ENCODE measurements at places on chromosomes 2 and 18. TPM values are rescaled to one million over a fixed set of nuclear protein-coding genes. Genes with fewer than 3 reads are reported as not detected.

DNA sequence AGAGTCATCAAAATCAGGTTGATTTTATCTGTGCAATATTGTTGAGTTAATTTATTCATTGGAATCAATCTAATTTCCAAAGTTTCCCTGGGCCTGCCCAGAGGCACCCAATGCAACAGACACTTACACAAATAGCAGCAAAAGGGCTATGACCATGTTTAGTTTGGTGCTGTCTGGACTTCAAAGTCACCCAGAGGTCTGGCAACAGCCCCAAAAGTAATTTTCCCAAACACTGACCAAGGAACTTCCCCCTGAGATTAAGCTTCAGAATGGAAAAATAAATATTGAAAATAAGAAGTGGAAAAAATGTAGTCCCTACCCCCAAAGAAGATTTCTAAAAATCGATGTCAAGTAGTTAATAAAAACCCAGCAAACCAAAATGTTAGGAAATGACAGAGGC is 70.9 kb upstream of the RNF152 start:
- DNase-seq = no peak

DNA sequence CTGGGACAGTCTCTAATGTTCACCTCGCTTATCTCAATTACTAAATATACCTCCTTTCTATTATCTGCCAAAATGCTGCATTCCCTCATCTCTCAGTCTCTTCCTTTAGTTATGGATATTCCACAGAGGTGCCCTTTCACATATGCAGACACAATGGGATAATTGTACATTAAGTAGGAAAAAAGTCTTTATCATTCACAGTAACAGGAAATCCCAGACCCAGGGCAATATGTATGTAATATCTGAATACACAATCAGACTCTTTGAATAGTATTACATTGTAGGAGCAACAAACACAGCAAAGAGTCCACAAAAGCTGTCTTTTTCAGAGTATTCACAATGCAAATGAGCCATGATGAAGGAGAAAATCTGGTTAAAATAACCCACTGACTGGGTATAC is 1399.0 kb upstream of the ZEB2 start:
- DNase-seq = no peak

DNA sequence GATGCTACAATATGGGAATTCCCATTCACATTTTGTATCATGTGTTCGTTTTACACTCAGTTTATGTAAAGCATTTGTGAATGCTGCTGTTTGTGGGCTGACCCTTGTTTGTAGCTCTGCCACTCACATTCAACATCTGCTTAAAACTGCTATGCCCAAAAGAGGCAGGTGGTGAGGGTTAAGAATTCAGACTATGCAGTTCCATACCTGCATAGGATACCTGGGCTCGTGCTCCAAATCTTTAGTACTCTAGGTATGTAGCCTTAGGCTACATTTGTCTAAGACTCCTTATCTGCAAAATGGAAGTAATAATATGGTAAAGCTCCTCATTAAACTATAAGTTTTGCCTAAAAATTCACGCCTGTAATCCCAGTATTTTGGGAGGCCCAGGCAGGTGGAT is 199.5 kb downstream of the GPD2 start:
- DNase-seq = no peak

- no peak for DNase-seq
These were observed 45.3 kb upstream of the AP1S3 start for GRCh38 chr2:223882715-223883114.

GCG gene
- not detected for polyA plus RNA-seq

KCNJ3 gene
- polyA plus RNA-seq = 9.9 TPM

- no peak for DNase-seq
These were observed 32.2 kb downstream of the FN1 start for GRCh38 chr2:215403441-215404347.

UGT1A4 gene
- polyA plus RNA-seq = 0.84 TPM

SCN1A gene
- not detected for polyA plus RNA-seq

GRCh38 chr18:41719808-41720207 is 235.2 kb upstream of the PIK3C3 start:
- no peak for DNase-seq

DNA sequence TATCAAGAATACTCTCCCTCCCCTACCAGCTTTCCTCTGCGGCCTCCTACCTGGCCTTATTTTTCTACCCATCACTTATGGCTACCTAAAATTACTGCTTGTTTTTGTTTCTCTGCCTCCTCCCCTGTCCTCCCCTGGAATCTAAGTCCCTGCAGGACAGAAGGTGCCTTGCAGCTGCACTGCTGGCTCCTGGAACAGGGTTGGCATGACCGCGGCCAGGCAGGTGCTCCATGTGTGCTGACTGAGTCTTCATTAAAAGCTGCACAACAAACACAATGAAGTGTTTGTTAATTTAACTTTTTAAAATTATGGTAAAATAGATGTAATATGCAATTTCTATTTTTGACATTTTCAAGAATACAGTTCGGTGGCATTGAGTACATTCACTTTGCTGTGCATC is 171.9 kb upstream of the FHL2 start:
- DNase-seq = no peak

DNA sequence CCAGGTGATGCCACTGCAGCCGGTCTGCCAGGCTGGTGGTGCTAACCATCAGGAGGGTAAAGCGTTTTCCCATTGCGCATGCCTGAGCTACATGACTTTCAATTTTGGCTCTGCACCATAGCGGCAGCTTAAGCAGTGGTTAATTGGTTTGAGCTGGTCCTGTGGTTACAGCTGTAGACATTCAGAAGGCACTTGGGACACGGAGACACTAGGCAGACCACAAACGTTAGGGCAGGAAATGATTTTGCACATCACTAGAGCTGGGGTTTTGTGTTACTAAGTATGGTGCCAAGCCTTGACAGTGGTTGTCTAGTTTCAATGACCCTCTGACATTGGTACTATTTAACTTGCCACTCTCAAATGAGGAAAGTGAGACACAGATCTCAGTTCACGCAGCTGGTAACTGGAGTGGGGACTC is 28.9 kb upstream of the CNOT11 start:
- peak; percentile 24 for DNase-seq

LCT gene
- 0.19 TPM for polyA plus RNA-seq

HOXD10 gene
- 28.2 TPM for polyA plus RNA-seq

DNA sequence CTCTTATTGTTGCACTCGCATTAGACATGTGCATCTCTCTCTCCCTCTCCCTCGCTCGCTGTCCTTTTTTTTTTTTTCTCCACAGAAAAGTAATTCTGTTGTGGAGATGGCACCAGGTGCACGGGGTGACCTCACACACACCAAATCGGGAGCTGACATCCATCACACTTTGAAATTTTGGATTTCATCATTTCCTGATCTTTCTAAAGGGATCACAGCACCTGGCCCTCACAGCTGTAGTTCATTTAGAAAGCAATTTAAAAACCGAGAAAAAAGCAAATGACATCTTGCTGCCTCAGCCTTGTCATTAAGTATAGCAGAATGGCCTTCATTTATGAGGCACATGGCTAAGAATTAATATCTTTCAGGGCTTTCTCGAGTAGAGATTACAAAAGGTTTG is 717.2 kb downstream of the RNF144A start:
- DNase-seq = no peak

DNA sequence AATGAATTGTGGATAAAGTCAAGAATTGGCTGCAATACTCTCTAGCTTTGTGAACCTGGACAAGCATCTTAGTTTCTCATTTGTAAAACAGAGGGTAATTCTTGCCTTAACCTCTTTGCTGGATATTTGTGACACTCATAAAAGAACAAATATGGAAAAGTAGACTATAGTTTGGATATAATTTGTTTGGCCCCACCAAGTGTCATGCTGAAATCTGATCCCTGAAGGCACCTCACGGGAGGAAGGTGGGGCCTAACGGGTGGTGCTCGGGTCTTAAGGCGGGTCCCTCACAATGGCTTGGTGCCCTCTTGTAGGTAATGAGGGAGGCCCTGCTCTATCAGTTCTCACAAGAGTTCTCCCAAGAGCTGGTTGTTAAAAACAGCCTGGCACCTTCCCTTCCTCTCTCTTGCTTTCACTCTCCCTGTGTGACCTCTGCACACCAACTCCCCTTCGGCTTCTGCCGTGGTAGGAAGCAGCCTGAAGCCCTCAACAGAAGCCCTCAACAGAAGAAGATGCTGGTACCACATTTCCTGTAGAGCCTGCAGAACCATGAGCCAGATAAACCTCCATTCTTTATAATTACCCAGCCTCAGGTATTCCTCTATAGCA is 37.4 kb downstream of the ARL4C start:
- no peak for DNase-seq

- DNase-seq = no peak
These were observed 13.0 kb downstream of the SIX3 start for GRCh38 chr2:44954447-44954888.

DNA sequence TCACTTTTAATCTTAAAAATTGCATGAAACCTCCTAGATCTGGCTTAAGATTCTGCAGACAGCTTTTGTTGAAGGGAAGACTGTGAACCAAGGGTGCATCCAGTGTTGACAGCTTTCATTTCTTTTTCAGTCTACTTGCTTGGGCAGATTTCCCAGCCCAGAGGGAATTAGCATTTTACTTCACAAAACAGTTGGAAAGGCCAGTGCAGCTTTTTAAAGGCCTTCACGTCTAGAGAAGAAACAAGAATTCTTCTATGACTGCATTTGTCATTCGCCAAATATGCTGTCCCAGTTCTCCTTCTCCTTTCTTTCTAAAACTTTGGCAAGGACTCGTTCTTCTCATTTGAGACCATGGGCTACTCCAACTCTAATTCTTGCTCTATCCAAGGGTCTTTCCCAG is 17.4 kb downstream of the NTSR2 start:
- no peak for DNase-seq

DNA sequence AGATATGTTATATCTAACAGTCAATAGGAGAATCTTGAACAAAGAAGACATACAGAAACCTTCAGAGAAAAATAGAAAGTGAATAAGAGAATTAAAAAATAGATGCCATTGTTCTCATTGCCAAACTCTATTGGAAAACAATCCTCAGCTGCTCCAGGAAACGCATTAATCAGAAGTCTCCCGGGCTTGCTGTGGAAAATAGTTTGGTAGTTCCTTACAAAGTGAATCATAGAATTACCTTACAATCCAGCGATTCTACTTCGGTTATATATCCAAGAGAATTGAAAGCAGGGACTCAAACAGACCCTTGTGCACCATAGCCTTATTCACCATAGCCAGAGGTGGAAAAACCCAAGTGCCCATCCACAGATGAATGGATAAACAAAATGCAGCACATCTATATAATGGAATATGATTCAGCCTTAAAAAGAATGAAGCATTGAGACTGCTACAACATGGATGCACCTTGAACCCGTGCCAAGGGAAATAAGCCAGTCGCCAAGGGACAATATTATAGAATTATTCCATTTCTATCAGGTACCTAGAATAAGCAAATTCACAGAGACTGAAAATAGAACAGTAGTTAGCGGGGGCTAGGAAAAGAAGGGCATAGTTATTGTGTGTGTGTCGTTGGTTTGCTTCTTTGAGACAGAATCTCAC is 21.9 kb upstream of the CHRNA1 start:
- DNase-seq = no peak

GRCh38 chr2:218924757-218925156 is 34.7 kb upstream of the CDK5R2 start:
- no peak for DNase-seq

DPP4 gene
- 29.4 TPM for polyA plus RNA-seq

STAT1 gene
- polyA plus RNA-seq = 37.5 TPM

- DNase-seq = no peak
These were observed 6.6 kb downstream of the ACVR2A start for GRCh38 chr2:147851244-147851930.

DNA sequence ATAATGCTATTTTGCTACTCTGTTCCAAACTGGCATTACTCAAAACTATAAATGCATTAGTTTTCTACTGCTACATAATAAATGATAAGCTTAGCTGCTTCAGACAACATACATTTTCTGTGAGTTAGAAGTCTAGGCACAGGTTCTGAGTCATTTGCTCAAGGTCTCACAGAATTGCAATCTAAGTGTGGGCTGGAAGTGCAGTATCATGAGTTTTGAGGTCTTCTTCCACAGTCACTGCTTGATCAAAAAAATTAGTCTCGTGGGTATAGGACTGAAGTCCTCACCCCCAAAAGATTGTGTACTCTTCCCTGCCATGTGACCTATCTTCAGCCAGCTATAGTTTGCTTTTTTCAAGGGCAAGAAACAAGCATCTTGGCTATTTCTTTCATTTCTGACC is 676.9 kb downstream of the ADCYAP1 start:
- no peak for DNase-seq

CNGA3 gene
- not detected for polyA plus RNA-seq

All from kidney (tissue), 22 donors.